Frontal cortex (tissue), 4 donors: ENCODE measurements at places on chromosomes 16 and 17.

- peak; percentile 82 for DNase-seq
Measured at GRCh38 chr17:39225959-39226683, 376 bp upstream of the STAC2 start.

- DNase-seq, result no peak
Measured at GRCh38 chr16:67186550-67186950, 2.8 kb upstream of the MATCAP1 start.

GRCh38 chr17:16243801-16244567 is 27.0 kb downstream of the PIGL start:
- DNase-seq, result no peak

DNA sequence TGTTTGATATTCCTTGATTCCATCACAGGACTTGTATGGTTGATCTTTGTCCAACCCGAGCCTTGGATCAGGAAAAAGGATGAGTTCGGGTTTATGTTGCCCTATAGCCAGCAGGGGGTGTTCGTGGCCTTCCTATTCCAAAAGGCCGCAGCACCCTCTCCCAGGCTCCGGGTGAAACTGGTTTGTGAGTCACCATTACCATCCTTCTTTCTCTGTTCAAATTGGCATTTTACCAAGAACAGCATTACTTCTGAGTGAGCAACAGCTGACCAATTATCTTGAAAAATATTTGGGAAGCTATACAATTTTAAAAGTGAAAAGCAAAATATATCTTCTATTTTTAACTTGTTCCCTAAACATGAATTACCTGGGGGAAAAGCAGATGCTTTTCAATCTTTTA is 24.3 kb upstream of the KRT20 start:
- DNase-seq, result peak; percentile 74

DNA sequence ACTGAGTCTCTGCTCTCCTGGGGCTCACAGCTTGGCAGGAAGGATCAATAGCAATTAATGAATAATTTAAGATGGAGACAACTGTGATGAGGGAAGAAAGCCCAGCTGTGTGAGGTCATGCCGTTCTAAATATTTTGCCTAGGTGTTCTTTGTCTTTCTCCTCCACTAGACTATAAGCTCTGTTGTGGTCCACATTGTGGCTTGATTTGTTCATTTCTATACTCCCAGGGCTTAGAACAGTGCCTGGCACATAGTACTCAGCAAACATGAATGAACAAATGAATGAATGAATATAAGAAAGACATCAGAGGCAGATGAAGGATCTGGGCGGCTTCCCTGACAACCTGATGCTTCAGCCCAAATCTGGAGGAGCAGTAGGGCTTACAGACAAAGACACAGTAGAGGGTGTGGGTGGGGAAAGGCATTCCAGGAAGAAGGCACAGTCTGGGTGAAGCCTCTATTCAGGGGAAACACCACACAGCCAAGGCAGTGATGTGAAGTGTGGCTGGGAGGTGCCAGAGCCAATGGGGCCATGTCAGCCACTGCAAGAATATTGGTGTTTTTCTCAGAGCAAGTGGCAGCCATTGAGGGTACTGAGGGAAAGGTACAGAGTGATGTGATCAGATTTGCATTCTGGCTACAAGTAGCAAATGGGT is 8.3 kb downstream of the CDH13 start:
- no peak for DNase-seq

DNA sequence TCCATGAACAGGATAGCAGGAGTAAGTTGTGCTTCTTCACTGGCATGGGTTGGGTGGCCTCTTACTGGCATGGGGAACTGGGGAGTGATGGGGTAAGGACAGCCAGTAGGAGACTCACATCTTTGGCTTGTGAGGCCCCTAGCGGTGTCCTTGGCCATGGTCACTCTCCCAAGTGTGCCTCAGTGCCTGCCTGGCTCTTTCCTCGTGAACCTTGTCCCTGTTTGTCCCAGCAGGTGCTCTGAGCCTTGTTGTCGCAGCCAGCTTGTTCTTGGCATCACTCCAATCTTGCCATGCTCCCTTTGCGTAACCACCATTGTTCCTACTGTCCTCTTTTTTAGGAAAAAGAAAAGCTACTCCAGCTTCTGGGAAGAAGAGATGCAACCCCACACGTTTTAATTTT is 53.6 kb upstream of the SDK2 start:
- DNase-seq, result no peak

DNA sequence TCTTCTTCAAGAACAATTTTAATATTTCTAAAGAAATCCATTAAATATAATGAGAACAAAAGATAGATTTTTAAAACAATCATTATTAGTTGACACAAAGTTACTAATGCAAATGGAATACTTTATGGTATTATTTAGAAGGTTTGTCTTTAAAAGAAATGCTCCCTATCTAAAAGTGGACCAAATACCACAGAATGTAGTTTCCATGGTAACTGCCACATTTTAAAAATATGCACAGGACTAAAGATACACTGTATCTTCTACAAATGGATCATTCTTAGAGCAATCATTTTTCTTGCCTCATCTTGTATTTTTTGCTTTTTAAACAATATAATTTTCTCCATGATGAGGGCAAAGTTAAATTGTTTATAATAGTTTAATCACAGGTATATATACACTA is 296.0 kb downstream of the CEP112 start:
- no peak for DNase-seq

GRCh38 chr16:20622498-20622870 is 46.3 kb upstream of the ACSM2B start:
- no peak for DNase-seq

GRCh38 chr17:77618173-77618572 is 340.3 kb upstream of the TNRC6C start:
- DNase-seq, result no peak

DNA sequence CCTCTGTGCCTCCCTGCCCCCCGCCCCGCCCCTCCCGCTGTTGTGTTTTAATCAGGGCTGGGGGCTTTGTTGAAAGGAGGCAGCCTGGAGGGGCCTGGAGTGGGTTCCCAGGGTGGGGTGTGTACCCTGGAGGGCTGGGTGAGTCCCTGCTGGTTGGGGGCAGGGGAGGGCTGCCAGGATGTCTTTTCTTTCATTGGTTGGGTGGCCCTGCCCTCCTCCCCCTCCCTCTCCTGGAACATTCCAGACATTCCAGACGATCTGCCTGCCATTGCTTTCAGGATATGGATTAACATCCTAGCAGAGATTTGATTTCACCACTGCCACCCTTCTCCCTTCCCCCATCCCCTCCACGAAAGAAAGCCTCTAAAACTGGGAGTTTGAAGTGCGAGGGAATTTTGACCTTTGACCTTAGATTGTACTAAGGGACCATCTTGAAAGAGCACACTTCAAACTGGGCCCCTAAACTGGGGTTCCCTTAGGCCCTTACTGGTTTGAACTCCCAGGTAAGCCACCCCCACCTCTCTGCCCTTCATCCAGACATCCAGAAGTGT is 25.3 kb downstream of the IGF2BP1 start:
- DNase-seq, result no peak
